Activated CD8-positive, alpha-beta T cell treated with anti-CD3 and anti-CD28 coated beads, Interleukin-2, amount 10 ng/mL, durations not matched to agents 7 days and 5 days (primary cell): ENCODE measurements at places on chromosomes 3 and 15. TPM values are rescaled to one million over a fixed set of nuclear protein-coding genes. Genes with fewer than 3 reads are reported as not detected.

- H3K27ac ChIP-seq, result no peak overlapping the region
- peak; percentile 27 for DNase-seq
- peaks cover 2% of the 10 kb centered on the region for H3K36me3 ChIP-seq
- peaks cover 8% of the 10 kb centered on the region for H3K4me1 ChIP-seq
Measured at GRCh38 chr3:31377045-31377642, 155.6 kb upstream of the STT3B start.

The B3GALNT1 gene
- 19.7 TPM for total RNA-seq

The BCHE gene
- not detected for total RNA-seq

DNA sequence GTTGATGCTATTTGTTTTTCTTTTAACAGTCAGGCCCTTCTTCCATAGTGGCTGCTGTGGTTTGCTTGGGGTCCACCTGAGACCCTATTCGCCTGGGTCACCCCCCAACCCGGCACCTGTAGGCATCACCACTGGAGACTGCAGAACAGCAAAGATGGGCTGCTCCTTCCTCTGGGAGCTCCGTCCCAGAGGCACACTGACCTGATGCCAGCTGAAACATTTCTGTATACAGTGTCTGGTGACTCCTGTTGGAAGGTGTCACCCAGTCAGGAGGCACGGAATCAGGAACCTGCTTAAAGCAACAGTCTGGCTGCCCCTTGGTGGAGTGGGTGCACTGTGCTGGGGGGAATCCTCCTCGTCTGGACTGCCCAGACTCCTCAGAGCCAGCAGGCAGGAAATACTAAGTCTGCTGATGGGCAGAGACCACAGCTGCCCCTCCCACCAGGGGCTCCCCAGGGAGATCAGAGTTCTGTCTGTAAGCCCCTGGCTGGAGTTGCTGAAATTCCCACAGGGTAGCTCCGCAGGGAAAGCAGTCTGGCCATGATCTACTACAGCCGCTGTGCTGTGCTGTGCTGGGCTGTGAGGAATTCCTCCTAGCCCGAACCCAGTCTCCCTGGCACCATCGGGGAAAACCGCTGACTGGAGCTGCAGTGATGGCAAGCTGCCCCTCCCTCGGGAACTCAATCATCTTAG is 248.2 kb downstream of the TBC1D5 start:
- peaks cover 7% of the 10 kb centered on the region for H3K36me3 ChIP-seq
- H3K27ac ChIP-seq, result no peak overlapping the region
- no peak for DNase-seq
- no peaks in the 10 kb centered on the region for H3K27me3 ChIP-seq
- H3K4me1 ChIP-seq, result no peaks in the 10 kb centered on the region
- H3K4me3 ChIP-seq, result no peak overlapping the region

GRCh38 chr15:77768107-77768506 is 135.4 kb upstream of the LINGO1 start:
- H3K27me3 ChIP-seq, result peaks cover 20% of the 10 kb centered on the region
- no peaks in the 10 kb centered on the region for H3K36me3 ChIP-seq
- H3K4me1 ChIP-seq, result no peaks in the 10 kb centered on the region
- no peak overlapping the region for H3K4me3 ChIP-seq
- H3K27ac ChIP-seq, result no peak overlapping the region

DNA sequence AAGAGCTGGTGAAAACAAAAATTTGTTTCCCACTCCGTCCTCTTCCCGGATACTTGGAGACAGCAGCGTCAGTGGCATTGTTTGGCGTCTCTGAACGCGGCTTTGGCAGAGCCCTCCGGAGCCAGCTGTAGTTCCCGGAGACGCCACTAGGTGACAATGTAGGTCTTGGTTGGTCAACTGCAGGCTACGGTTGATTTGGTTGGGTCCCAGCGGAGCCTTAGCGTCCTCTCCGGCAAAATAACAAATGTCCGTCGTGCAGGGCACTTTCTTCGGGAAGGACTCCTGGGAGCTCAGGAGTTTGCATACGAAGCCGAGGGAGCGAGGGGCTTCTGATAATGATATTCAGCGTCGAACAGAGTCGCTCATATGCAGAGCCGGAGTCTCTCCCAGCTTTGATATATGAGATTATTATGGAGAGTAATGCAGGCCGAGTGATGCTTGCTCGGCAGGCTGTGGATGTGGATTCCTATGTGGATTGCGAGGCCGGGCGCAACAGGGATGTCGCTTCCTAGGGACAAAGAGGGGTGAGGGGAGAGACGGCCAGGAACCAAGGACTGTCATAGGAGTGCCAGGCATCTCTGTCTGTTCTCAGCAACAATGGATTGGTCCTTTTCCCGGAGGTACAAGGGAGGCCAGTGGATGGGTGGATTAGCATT is 74.8 kb downstream of the IL20RB start:
- H3K4me3 ChIP-seq, result peak overlapping the region; percentile 60
- peak; percentile 86 for DNase-seq
- H3K27me3 ChIP-seq, result peaks cover 28% of the 10 kb centered on the region
- peaks cover 10% of the 10 kb centered on the region for H3K4me1 ChIP-seq

- DNase-seq, result no peak
- H3K27ac ChIP-seq, result no peak overlapping the region
- no peaks in the 10 kb centered on the region for H3K4me1 ChIP-seq
- peaks cover 5% of the 10 kb centered on the region for H3K36me3 ChIP-seq
Measured at GRCh38 chr3:33612607-33613006, 105.4 kb downstream of the CLASP2 start.

GRCh38 chr15:60787837-60788691 is 309.1 kb upstream of the ICE2 start:
- peaks cover 6% of the 10 kb centered on the region for H3K4me1 ChIP-seq
- peak; percentile 38 for DNase-seq
- peaks cover 5% of the 10 kb centered on the region for H3K36me3 ChIP-seq
- no peak overlapping the region for H3K4me3 ChIP-seq
- H3K27ac ChIP-seq, result peak overlapping the region; percentile 16
- no peaks in the 10 kb centered on the region for H3K27me3 ChIP-seq

- H3K4me3 ChIP-seq, result no peak overlapping the region
- no peak for DNase-seq
- H3K36me3 ChIP-seq, result no peaks in the 10 kb centered on the region
Measured at GRCh38 chr3:125213364-125213755, 812 bp upstream of the SLC12A8 start.

GRCh38 chr3:149003653-149004305 is 12.4 kb downstream of the GYG1 start:
- peaks cover 58% of the 10 kb centered on the region for H3K36me3 ChIP-seq
- H3K4me1 ChIP-seq, result peaks cover 39% of the 10 kb centered on the region
- no peak overlapping the region for H3K4me3 ChIP-seq
- no peak for DNase-seq
- no peak overlapping the region for H3K27ac ChIP-seq

The C3orf20 gene
- 0.10 TPM for total RNA-seq

DNA sequence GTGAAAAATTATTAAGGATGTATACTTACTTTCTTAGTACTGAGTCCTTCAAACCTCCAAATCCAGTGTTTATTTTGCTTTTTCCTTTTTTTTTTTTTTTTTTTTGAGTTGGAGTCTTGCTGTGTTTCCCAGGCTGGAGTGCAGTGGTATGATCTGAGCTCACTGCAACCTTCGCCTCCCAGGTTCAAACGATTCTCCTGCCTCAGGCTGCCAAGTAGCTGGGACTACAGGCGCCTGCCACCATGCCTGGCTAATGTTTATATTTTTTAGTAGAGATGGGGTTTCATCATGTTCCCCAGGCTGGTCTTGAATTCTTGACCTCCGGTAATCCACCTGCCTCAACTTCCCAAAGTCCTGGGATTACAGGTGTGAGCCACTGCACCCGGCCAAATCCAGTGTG is 67.5 kb downstream of the KAT2B start:
- no peak overlapping the region for H3K4me3 ChIP-seq
- no peaks in the 10 kb centered on the region for H3K27me3 ChIP-seq
- H3K36me3 ChIP-seq, result peaks cover 76% of the 10 kb centered on the region
- no peak overlapping the region for H3K27ac ChIP-seq
- H3K4me1 ChIP-seq, result peaks cover 64% of the 10 kb centered on the region

The TGM4 gene
- not detected for total RNA-seq

The SLC28A1 gene
- total RNA-seq, result not detected

GRCh38 chr15:67585681-67586080 is 43.2 kb downstream of the MAP2K5 start:
- DNase-seq, result no peak
- H3K27me3 ChIP-seq, result no peaks in the 10 kb centered on the region
- peaks cover 15% of the 10 kb centered on the region for H3K36me3 ChIP-seq
- H3K27ac ChIP-seq, result no peak overlapping the region
- H3K4me1 ChIP-seq, result no peaks in the 10 kb centered on the region
- H3K4me3 ChIP-seq, result no peak overlapping the region

DNA sequence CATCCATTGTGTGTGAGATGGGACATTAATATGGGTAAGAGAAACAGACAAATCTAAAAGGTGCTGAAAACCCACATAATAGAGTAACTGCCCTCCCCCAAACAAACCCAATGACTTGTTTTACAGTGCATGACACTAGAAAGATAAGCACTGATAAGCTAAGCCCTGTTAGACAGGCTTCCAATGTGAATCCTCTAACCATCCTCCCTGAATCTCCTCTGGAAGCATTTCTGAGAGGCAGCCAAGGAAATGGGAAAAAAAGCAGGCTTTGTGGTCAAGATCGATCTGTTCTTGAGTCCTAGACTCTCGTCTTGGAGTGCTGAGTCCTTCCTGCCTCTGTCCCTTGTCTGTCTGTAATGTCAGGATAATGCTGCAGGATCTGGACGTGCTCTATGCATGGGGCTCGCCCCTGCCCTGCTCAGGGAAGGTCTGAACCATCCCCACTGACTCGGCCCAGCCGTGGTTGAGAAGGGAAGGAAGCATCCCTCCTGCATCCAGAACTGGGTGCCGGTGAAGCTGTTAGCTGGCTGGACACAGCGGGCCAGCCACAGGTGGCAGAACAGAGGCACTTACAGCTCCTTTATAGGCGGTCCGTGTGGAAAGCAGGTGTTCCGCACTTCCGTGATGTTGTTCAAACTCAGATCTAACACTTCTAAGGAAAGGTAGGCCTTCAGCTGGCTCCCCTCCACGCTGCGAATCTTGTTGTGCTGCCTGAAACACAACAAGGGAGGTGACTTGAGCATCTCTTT is 84.1 kb downstream of the LRIG1 start:
- H3K27ac ChIP-seq, result no peak overlapping the region
- H3K4me3 ChIP-seq, result no peak overlapping the region
- peaks cover 19% of the 10 kb centered on the region for H3K4me1 ChIP-seq
- DNase-seq, result no peak
- H3K36me3 ChIP-seq, result peaks cover 21% of the 10 kb centered on the region

- H3K27ac ChIP-seq, result no peak overlapping the region
- no peaks in the 10 kb centered on the region for H3K36me3 ChIP-seq
- peaks cover 14% of the 10 kb centered on the region for H3K27me3 ChIP-seq
- no peaks in the 10 kb centered on the region for H3K4me1 ChIP-seq
- DNase-seq, result no peak
- H3K4me3 ChIP-seq, result no peak overlapping the region
Measured at GRCh38 chr3:154137036-154137435, 15.8 kb downstream of the ARHGEF26 start.

- H3K27me3 ChIP-seq, result peaks cover 21% of the 10 kb centered on the region
- peaks cover 19% of the 10 kb centered on the region for H3K4me1 ChIP-seq
- DNase-seq, result no peak
- H3K36me3 ChIP-seq, result no peaks in the 10 kb centered on the region
- H3K4me3 ChIP-seq, result no peak overlapping the region
- H3K27ac ChIP-seq, result no peak overlapping the region
Measured at GRCh38 chr3:134368751-134369105, 5.5 kb downstream of the AMOTL2 start.

GRCh38 chr3:143002083-143002712 is 828 bp downstream of the U2SURP start:
- H3K27ac ChIP-seq, result peak overlapping the region; percentile 100
- peak overlapping the region; percentile 98 for H3K4me3 ChIP-seq
- peak; percentile 46 for DNase-seq
- peaks cover 39% of the 10 kb centered on the region for H3K4me1 ChIP-seq
- peaks cover 2% of the 10 kb centered on the region for H3K36me3 ChIP-seq
- H3K27me3 ChIP-seq, result no peaks in the 10 kb centered on the region

DNA sequence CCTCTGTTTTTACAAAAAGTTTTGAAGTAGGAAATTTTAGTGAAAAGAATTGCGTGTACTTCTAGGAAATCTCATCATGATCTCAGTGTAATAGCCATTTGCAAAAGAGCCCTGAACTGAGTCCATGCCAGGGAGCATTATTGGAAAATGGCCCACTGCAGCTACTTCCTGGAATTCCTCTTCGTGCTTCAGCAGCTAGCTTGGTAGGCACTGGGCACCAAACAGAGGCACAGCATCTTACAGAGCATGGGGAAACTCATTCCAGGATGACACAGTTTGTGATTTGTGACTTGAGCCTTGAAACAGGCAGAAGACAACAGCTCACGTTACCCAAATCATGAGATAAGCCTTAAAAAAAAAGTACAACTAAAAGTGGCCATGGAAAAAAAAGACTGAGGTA is 179.1 kb downstream of the WDR72 start:
- no peak overlapping the region for H3K27ac ChIP-seq
- no peaks in the 10 kb centered on the region for H3K36me3 ChIP-seq
- no peaks in the 10 kb centered on the region for H3K27me3 ChIP-seq
- H3K4me3 ChIP-seq, result no peak overlapping the region

The LYZL4 gene
- total RNA-seq, result not detected

DNA sequence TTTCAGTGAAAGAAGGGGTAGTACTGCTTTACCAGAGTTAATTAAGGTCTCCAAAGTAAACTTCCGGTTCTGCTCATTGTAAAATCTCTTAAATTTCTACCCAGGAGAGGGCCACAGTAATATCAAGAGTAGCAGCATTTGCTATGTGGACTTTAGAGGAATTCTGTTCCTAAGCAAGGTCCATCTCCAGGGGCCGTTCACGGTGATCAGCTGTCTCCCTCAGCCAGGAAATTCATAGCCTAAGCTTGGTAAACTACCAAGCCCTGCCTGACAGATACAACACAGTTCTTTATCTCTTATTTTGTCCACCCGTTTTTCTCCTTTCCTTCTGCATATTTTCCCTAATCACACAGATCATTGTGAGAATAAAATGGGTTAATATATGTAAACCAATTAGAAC is 2.3 kb downstream of the DUT start:
- peak overlapping the region; percentile 92 for H3K4me3 ChIP-seq
- peaks cover 56% of the 10 kb centered on the region for H3K36me3 ChIP-seq
- H3K4me1 ChIP-seq, result peaks cover 58% of the 10 kb centered on the region
- peak overlapping the region; percentile 73 for H3K27ac ChIP-seq

The CLDN18 gene
- not detected for total RNA-seq

DNA sequence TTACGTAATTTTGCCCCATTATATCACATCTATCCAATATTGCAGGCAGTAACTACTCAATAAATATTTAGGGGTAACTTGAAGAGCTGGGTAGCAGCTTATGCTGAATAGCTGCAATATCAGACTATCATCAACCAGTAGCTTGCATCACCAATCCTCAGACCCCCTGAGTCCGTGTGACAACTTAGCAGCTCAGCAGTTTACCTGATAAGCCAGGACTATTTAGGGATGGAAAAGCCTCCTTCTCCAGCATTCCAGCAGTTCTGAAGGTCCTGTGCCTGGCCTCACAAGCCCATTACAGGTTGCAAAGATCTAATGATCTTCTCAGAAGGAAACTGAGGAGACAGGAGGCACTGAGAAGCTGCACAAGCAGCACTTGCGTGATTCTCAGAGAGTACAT is 32.9 kb downstream of the RORA start:
- H3K4me1 ChIP-seq, result no peaks in the 10 kb centered on the region
- no peak overlapping the region for H3K27ac ChIP-seq
- H3K36me3 ChIP-seq, result no peaks in the 10 kb centered on the region
- no peak for DNase-seq
- H3K4me3 ChIP-seq, result no peak overlapping the region

- H3K27ac ChIP-seq, result no peak overlapping the region
- no peak overlapping the region for H3K4me3 ChIP-seq
- DNase-seq, result no peak
- no peaks in the 10 kb centered on the region for H3K27me3 ChIP-seq
- no peaks in the 10 kb centered on the region for H3K4me1 ChIP-seq
Measured at GRCh38 chr3:89227634-89228033, 120.2 kb downstream of the EPHA3 start.
